Sciatic nerve (tissue), 2 donors: ENCODE measurements at places on chromosomes 12 and 14. TPM values are rescaled to one million over a fixed set of nuclear protein-coding genes. Genes with fewer than 3 reads are reported as not detected.

Gene PCED1B
- 5.0 TPM for total RNA-seq

Gene GZMH
- total RNA-seq, result 1.6 TPM

Gene DRAM1
- 21.6 TPM for total RNA-seq

Gene CKB
- 69.1 TPM for total RNA-seq

Gene SIX4
- 2.2 TPM for total RNA-seq

Gene INHBE
- total RNA-seq, result not detected

- no peak for DNase-seq
Observed at GRCh38 chr14:69052181-69052601, 73.1 kb upstream of the ACTN1 start.

GRCh38 chr14:34733245-34733644 lies 18.9 kb upstream of the CFL2 start:
- DNase-seq, result no peak

DNA sequence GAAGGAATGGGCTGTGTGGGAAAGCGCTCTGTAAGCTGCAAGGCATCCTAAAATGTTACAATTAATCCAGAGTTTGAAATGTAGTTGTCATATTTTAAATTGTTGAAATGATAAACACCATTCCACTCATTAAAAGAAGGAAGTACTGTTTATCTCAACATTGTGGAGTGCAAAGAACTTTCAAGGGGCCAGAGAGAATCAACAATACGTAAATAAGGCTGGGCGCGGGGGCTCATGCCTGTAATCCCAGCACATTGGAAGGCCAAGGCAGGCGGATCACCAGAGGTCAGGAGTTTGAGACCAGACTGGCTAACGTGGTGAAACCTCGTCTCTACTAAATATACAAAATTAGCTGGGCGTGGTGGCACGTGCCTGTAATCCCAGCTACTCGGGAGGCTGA lies 24.5 kb downstream of the NR1H4 start:
- no peak for DNase-seq

- DNase-seq, result no peak
Observed at GRCh38 chr12:99879439-99879838, 105.3 kb downstream of the ANKS1B start.

GRCh38 chr12:690466-690865 lies 27.2 kb upstream of the NINJ2 start:
- DNase-seq, result no peak

- DNase-seq, result no peak
Observed at GRCh38 chr12:24212496-24212895, 263.0 kb upstream of the SOX5 start.

DNA sequence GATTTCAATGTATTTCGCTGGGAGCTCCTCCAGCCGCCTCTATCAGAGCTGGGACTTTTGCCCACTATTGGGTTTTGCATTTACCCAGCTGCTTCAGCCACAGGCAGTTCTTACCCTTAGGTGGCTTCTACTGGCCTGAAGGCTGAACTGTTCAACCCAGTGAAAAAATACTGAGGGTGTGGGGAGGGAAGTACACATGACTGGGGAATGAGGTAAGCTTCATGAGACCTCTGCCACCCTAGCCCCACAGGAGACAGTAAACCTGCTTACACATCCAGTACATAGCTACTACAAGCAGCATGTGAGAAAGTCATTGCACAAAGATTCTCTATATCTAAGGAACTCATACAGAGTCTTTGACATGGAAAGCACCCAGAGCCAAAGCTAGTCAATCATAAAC lies 411.1 kb downstream of the SYT1 start:
- DNase-seq, result no peak

GRCh38 chr14:25461780-25462179 lies 411.8 kb upstream of the STXBP6 start:
- DNase-seq, result no peak

- no peak for DNase-seq
Observed at GRCh38 chr14:34126586-34126985, 175.7 kb upstream of the EGLN3 start.

DNA sequence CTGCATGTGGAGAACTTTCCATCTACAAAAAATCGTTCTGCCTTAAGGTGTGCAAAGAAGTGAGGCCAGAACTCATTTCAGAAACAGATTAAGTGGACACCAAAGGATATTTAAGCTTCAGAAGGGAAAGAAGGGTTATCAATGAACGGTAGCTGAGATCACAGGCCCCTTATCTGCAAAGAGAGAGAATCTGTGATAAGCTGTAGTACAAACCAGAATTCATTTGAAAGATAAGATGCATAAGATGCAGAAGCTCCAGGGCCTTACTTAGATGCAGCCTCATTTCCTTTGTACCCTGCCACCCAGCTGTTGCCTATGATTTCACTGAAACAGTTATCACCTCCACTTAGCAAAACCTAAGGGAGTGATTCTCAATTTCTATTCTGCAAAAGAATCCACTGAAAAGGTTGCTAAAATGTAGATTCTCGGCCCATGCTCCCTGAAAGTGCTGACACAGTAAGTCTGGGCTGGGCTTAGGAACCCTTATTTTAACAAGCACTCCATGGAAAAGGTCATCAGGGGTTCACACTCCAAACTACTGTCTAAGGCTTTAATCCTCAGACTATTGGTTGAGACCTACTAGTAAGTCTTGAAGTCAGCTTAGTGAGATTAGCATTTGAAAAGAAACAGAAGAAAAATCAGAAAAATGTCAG lies 64.8 kb downstream of the HELB start:
- no peak for DNase-seq

DNA sequence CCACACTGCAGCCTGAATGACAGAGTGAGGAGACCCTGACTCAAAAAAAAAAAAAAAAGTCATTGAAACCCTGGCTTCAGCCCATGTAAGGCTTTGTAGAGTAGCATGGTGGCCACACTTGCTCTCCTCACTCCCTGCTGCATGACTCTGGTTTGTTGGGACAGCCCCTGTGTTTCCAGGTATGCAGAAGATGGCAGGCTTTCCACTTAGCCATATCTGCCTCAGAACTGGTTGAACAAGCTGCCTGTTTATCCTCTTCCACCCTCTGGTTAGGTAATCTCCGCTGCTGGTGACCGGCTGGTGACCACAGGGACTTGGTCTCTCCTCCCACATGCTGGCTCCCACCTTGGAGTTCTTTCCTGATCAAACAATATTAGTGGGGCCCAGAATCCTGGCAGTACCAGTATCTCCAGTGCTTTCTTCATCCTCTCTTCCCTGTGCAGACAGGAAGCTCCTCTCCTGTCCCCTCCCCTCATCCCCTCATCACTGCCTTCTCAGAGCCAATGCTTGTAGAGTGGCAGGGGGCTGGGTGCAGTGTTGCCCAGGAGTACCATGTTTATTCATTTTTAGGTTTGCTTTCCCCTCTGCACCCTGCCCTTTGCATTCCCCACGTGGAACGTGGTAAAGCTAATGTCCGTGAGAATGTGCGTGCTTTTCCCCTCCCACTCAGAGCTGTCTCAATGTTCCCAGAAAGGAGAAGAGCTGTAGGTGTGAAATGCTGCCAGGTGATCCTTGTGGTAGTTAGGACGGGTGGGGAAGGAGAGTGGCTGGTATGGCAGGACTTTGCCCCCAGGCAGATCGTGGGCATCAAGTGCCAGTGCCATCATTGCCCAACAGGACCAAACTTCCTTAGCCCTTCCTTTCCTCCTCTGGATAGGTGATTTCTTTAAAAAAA lies 11.3 kb downstream of the ABHD12B start:
- DNase-seq, result no peak

DNA sequence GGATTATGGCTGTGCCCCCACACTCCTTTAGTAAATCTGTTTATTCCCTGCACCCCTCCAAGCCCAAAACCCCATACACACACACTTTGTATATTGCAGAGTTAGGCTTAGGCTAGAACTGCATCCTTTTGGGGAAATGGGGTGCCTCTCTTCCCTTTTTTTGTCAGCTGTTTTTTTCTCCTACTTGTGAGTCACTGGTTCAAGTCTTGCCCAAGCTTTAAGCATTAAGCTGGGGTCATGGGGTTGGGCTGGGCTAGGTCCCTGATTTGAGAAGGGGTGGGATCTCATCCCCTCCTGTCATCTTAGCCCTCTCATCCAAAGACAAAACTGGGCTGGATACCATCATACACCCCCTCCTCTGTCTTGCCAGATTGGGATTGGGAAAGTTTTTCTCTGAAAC lies 1.6 kb downstream of the LRP1 start:
- DNase-seq, result no peak

GRCh38 chr14:84546236-84546635 lies 983.7 kb upstream of the FLRT2 start:
- no peak for DNase-seq
